Natural killer cell (primary cell): ENCODE measurements at places on chromosomes 5 and 9. TPM values are rescaled to one million over a fixed set of nuclear protein-coding genes. Genes with fewer than 3 reads are reported as not detected.

GRCh38 chr5:158382473-158382872 is 523.5 kb upstream of the CLINT1 start:
- H3K27me3 ChIP-seq, result no peaks in the 10 kb centered on the region
- peak; percentile 9 for DNase-seq
- H3K27ac ChIP-seq, result no peak overlapping the region
- H3K4me1 ChIP-seq, result no peaks in the 10 kb centered on the region

DNA sequence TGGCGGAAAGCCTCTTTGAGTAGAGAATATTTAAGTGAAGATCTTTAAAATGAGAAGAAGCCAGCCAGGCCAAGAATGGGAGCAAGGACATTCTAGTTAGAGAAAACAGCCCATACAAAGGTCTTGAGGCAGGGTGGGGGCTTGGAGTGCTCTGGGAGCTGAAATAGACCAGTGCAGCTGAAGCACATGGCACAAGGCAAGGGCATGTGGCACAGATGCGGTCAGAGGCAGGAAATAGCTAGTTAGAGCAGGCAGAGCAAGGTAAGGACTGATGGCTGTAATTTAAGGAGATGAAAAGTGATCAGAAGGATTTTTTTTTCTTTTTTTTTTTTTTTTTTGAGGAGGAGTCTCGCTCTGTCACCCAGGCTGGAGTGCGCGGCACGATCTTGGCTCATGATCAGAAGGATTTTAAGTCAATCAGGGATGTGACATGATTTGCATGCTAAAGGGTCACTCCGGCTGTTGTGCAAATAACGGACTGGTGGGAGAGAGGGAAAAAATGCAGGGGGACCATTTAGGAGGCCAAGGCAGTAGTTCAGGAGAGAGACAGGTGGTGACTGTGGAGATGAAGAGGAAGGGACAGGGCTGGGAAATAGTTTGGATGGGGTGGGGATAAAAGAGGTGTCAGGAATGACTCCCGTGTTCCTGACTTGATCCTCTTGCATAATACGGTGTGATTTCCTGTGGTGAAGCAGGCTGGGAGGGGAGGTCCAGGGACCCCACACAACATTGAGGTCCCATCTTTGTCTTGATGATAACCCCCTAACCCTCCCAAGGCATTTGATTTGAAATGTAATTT is 207.6 kb downstream of the HSPA4 start:
- no peaks in the 10 kb centered on the region for H3K27me3 ChIP-seq
- H3K36me3 ChIP-seq, result no peaks in the 10 kb centered on the region
- no peak for DNase-seq
- H3K4me1 ChIP-seq, result no peaks in the 10 kb centered on the region
- H3K27ac ChIP-seq, result no peak overlapping the region

DNA sequence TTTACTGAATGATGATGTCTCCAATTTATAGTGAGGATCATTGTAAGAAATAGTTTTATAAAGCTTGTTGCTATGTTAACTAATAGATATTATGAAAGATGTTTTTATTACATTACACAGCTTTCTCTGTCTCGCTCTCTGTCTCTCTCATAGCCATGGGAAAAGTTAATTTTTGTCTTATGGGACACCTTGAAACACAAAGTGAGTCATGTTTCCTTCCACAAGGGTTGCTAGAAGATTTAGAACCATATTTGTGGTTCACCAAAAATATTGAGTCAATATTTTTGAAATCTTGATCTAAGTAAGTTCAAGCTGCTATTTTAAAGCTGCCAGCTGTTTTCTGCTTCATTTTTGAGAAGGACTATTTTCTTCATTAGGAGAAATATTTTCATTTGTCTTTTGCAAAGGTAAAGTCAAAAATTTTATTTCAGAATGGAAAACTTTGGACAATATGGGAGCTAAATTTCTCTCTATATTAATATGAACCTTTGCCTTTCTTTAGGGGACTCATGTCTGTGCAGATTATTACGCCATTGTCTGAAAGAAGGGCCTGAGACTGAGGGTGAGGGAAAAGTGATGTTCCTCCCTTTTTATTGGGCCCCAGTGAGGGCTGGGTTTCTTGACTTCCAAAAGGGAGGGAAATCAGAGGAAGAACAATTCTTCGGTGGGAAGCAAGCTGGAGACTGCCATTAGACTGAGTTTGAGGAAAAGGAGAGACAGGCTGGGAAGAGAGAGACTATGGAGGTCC is 87.9 kb upstream of the SLC24A2 start:
- H3K36me3 ChIP-seq, result no peaks in the 10 kb centered on the region
- no peak overlapping the region for H3K27ac ChIP-seq
- H3K4me3 ChIP-seq, result no peak overlapping the region
- no peaks in the 10 kb centered on the region for H3K27me3 ChIP-seq

GRCh38 chr9:5909976-5910375 is 19.3 kb downstream of the MLANA start:
- H3K4me3 ChIP-seq, result no peak overlapping the region
- H3K27ac ChIP-seq, result no peak overlapping the region
- no peaks in the 10 kb centered on the region for H3K27me3 ChIP-seq
- no peaks in the 10 kb centered on the region for H3K4me1 ChIP-seq

Gene PCDHGB2
- total RNA-seq, result 1.5 TPM

Gene SPATA31D4
- not detected for total RNA-seq
